ENCODE measurements at places on chromosomes 5 and 9.

DNA sequence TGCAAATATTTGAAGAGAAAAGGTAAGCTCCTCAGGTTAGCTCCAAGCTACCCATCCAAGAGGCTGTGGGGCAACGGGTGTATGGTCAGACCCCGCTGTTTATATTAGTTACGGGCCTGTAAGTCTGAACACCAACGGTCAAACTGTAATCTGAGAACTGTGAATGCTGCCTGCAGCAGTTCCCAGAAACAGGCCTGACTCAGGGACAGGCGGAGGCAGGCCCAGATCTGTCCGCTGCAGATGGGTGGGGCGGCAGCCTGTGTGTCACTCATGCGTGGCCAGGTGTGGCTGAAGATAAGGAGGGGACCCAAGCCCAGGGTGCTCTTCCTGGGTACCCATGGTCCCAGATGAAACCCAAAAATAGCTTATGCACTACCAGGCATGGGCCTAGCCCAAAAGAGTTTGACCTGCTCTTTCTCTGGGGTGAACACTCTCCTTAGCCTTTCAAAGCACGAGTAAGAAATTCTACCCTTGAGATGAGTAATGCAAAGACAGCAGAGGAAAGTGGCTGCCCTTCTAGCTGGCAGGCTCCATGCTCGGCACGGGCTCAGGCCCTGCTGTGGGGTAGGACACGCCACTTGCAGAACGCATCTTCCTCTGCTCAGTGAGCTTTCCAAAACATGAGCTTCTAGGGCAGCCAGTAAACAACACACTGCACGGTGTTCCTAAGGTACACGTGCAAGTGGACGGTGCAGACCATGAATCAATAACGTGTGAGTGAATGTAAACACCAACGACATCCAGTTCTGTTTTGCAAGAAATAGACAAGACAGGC is 9.1 kb downstream of the UBAC1 start:
- peak; percentile 67 for DNase-seq

GRCh38 chr9:4262735-4263141 is 37.1 kb downstream of the GLIS3 start:
- DNase-seq = peak; percentile 54

DNA sequence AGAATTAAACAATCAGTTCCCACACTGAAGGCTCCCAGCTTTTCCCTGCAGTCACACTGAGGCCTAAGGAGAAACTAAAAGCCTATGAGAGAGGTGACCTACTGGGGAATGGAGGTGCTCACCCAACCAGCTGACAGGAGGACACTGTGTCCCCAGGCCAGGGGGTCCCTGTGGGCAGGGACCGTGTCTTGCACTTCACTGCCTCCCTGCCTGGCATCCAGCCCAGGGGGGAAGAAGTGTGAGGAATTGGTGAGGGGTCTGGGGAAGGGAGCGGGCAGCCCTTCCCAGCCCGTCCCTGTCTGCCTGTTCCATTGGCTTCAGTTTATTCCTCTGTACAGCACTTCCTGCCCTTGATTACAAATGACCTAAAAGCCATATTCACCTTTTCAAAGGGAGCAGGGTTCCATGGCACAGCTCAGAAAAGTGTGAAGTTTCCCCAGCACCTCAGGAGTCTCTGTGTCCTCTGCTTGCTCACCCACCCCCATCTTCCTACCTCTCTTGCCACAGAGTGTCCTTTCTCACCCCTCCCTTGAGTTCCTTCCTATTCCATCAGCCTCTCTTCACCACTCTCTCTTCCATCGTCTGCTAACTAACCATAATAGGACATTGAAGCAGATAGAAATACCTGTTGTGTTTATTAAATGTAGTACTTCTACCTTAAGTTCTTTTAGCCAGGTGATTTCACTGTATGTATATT is 12.9 kb downstream of the OTULINL start:
- DNase-seq = no peak

DNA sequence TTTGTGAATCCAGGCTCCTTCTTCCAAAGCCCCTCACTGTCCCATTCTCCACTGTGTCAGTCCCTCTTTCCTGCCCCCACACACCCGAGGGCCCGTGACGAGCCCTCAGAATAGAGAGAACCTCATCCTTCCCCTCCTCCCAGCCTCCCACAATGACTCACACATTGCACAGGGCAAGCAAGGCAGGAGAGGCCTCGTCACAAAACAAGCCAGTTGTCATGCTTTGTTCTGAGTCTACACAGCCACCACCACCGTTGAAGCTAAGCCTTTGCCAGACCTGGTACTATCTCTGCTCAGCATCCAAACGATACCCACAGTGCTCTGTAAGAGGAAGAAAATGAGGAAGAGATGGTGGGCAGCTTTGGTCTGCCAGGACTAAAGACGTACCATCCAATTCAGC is 142.2 kb upstream of the ZNF366 start:
- DNase-seq = no peak

GRCh38 chr5:79727451-79728355 is 38.1 kb downstream of the CMYA5 start:
- no peak for DNase-seq

DNA sequence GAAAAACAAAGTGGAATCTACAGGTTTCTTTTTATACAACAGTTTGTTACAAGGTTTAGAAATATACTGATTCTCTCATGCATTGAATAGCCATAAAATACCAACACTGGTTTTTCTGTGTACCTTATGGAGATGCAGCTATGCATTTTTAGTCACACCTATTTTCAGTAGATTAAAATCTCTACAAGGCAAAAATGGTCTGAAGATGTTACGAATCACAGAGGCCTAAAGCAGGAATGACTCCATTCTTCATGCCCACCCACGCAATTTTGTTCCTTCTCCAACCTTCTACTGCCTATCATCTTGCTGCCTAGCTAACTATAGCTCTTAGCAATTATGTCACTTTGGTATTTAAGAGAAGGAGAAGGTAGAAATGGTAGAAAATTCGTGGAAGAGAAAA is 9.9 kb downstream of the PLK2 start:
- DNase-seq = no peak

DNA sequence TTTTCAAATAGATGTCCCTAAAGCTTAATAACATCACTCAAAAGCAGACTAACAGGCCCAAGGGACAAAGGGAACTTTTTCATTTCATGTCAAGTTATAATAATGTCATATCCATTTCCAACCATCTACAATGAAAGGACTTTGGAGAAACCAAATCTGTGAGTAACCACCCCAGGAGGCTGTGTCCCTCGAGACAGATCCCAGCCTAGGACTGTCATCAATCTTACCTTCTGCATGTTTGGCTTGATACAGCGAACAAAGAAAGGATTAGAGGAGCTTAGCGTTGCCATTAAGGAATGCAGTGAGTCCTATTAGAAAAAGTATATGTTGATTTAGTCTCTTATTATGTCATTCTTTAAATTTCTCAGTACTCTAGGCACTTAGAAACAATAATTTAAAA is 137.8 kb upstream of the RETREG1 start:
- DNase-seq = no peak

DNA sequence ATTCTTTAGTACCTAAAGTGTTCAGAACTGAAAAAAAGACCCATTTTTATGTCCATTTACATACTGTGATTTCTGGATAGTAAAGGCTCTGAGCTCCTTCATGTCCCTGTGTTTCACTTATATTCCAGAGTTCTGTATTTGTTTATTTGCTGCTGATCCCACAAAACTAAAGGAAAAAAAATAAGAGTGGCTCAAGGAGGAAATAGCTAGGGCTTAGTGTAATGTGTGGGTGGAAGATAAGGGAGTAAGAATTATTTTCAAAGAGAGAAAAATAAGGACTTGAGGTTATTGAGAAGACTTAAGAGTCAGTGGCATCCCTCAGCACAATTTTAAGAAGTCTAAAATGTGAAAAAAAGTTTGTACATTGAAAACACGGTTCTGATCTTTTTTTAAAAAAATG is 46.0 kb downstream of the ENTREP1 start:
- DNase-seq = no peak

DNA sequence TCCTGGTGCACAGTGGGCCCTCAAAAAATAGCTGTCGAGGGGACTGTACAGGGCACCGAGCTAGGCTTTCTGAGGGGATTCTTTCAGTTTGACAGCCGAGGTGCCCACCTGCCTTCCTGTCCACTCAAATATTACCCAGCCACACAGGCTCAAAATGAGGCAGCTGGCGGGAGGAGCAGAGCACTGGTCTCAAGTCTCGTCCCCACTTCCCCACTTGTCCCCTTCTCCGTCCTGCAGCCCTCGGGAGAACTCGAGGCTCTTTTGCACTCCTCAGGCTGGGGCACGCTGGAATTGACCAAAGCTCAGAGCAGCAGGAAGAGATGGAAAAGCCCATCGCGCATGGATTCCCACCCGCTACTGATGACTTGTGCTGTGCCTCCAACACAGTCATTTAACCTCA is 185.2 kb downstream of the HSPA4 start:
- no peak for DNase-seq

- peak; percentile 19 for DNase-seq
Observed at GRCh38 chr9:91421971-91422757, 1.5 kb downstream of the NFIL3 start.

- no peak for DNase-seq
Observed at GRCh38 chr5:95899829-95900228, 61.8 kb downstream of the ELL2 start.

DNA sequence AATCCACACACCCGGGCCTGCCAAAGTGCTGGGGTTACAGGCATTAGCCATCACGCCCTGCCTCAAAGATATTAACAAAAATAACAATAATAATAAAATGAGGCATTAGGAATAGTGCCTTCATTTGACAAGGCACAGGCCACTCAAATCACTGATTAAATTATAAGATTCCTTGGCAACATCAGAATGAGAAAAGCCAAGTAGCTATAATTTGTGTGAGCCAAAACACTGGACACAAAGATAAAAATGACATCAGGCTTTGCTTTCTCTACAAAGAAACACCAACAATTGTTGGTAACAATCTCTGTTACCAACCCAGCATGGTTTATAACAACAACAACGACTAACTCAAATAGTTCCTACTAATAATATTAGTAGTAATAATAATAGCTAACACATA is 73.2 kb downstream of the MLLT3 start:
- no peak for DNase-seq

DNA sequence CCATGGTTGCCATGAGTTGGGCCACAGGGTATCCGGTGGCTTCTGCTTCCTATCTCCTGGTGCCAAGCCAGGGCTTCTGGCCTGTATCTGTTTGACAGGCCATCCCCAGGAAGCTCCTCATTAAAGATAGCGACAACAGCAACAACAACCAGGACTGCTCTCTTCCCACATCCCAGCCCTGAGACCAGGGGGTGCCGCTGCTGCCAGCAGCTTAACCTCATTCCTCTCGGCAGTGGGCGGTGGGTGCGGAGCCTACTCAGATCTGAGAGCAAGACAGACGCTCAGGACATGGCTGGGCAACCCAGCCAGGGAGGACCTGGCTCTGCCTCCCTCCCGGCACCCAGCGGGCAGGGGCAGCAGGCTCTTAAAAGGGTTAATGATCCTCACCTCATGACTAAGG is 98.3 kb downstream of the PSD2 start:
- DNase-seq = no peak

GRCh38 chr5:149221326-149221725 is 50.3 kb upstream of the AFAP1L1 start:
- DNase-seq = no peak

GRCh38 chr5:84494453-84494852 is 109.8 kb upstream of the EDIL3 start:
- no peak for DNase-seq

- no peak for DNase-seq
Observed at GRCh38 chr5:169913479-169913878, 66.8 kb downstream of the INSYN2B start.

DNA sequence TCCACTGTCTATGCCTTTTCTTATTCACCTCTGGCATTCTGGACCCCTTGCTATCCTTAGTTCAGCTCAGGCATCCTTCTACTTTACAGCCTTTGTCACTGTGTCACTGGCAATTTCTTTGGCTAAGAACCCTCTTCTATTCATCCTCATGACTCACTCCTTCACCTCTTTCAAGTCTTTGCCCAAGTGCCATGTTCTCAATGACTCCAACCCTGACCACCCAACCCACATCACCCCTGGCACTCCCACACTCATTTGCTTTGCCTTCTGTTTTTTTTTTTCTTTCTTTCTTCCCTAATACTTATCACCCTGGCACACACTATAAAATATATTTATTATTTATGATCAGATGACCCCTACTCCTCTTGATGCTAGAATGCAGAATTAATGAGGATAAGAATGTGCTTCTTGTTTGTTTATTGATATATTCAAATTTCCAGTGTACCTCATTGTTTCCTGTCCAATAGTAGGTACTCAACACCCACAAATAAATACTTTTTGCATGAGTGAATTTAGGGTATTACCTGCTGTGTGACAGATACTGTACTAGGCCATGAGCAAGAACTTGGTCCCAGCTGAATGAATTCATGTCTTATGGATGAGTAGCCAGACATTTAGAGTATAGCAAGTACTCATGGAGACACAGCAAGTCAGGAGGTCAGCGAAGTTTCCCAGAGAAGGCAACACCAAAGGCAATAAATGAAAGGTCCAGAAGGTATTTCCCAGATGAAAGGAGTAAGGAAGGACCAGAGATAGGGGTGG is 236.1 kb downstream of the PAPPA start:
- DNase-seq = no peak

- DNase-seq = no peak
Observed at GRCh38 chr5:332843-333242, 11.3 kb downstream of the AHRR start.

GRCh38 chr9:94016744-94017143 is 61.6 kb upstream of the BARX1 start:
- no peak for DNase-seq

GRCh38 chr5:81006947-81007636 is 46.9 kb downstream of the RASGRF2 start:
- no peak for DNase-seq

DNA sequence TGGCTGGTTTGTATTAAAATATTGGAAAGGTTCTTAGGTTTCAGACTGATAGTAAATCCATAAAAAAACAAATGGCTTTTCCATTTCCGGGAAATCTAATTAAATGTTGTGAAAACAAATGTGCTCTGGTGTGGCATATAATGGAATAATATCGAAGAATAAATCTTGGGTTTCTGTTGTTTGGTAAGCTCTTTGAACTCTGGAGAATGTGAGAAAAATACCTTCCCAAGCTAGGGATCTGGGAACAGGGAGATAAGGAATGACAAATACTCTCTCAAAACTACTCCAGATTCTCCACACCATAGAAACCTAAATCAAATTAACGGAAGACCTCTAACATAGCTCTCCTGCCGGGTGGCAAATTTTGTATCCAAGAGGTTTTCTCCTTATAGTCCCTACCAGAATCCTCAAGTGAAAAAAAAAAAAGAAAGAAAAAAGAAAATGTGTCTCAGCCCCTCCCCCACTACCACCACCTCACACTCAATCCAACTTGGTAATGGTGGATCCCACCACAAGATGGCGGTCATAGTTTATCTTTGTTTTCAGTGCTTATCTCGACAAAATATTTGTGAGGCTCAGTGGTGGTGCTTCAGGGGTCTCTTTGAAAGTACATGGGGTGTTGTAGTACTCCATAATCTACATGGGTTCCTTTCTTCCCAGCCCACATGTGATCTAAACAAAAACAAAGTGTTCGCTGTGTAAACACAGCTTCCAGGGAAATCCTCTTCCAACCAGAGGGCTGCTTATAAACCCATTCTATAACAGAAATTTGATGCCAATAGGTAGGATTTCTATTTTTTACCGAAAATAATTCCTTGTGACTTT is 54.5 kb upstream of the FST start:
- peak; percentile 49 for DNase-seq

DNA sequence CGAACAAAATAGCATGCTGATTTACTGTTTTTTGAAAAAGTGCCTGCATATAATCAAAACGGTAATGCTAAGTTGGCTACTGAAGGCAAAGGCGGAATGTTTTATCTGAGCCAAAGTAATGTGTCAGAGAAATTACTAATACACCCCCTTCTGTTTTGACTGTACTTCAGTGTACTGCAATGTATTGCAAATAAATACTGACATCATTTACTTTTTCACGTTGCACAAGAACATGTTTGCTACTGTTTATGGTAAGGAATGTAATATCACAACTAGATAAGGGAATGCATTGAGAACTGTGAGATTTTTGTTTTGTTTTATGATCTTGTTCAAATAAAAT is 813 bp upstream of the AGTPBP1 start:
- no peak for DNase-seq
